Stimulated activated CD8-positive, alpha-beta memory T cell treated with anti-CD3 and anti-CD28 coated beads, Interleukin-4, amount 100 ng/mL, for 4 hours (primary cell): ENCODE measurements at places on chromosomes 2 and 18.

- no peak for DNase-seq
These were observed 1.0 kb upstream of the AAK1 start for GRCh38 chr2:69644506-69644979.

- no peak for DNase-seq
These were observed 64.8 kb downstream of the TNS1 start for GRCh38 chr2:217938036-217938435.

- no peak for DNase-seq
These were observed 240.7 kb downstream of the TGIF1 start for GRCh38 chr18:3690764-3691066.

- DNase-seq: no peak
These were observed 96.4 kb upstream of the TEX51 start for GRCh38 chr2:126802316-126802715.

- DNase-seq: no peak
These were observed 53.8 kb downstream of the SMAD7 start for GRCh38 chr18:48896875-48897511.

- no peak for DNase-seq
These were observed 62.0 kb downstream of the MOGAT1 start for GRCh38 chr2:222733470-222733845.
